Activated naive CD8-positive, alpha-beta T cell treated with anti-CD3 and anti-CD28 coated beads for 36 hours (primary cell): ENCODE measurements at places on chromosomes 4 and X. TPM values are rescaled to one million over a fixed set of nuclear protein-coding genes. Genes with fewer than 3 reads are reported as not detected.

The ETDA gene
- not detected for total RNA-seq

GRCh38 chr4:20615486-20616260, 84.6 kb upstream of the PACRGL start:
- no peak for DNase-seq

The MAGEA2 gene
- total RNA-seq = not detected

The MGARP gene
- 0.38 TPM for total RNA-seq

GRCh38 chr4:13403326-13403725, 80.8 kb downstream of the RAB28 start:
- DNase-seq = no peak

- no peak for DNase-seq
Observed at GRCh38 chr4:108013955-108014354, 24.3 kb downstream of the HADH start.

The TMSB15C gene
- 2.5 TPM for total RNA-seq

DNA sequence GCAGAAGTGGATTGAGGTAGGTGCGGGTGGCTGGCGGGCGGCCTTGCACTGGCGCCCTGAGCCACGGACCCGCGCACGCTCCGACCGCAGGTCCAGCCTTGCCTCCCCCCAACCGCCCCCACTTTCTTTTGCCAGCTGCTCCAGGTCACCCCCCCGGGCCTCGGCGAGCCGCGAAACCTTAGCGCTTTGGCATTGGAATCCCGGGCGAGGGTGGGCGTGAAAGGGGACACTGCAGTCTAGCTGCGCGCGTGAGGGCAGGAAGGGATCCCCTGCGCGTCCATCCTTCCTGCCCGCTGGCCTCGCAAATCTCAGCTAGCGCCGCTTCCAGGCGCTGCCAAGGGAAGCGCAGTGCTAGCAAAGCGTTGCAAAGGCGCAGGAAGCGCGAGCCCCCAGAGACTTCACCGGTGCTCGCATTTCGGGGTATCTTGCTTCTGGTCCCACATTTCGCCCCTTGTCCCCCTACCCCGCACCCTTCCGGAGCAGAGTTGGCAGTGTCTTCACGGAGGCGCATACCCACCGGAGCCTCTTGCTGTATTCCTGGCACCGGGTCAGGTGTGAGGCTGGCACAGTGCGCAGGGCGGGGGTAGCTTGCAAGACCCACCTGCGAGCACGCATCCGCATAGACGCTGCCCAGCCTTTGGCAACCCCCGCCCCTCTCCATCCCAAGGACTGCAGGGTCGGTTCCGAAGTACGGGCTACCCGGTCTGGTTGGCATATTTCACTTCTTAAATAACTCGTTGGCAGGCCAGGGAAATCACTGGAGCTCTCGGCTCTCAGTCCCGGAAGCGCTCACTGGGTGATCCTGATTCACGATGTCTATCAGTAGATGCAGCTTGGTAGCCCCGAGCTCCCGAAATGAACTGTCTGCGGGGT, 104.4 kb downstream of the UCHL1 start:
- no peak for DNase-seq

DNA sequence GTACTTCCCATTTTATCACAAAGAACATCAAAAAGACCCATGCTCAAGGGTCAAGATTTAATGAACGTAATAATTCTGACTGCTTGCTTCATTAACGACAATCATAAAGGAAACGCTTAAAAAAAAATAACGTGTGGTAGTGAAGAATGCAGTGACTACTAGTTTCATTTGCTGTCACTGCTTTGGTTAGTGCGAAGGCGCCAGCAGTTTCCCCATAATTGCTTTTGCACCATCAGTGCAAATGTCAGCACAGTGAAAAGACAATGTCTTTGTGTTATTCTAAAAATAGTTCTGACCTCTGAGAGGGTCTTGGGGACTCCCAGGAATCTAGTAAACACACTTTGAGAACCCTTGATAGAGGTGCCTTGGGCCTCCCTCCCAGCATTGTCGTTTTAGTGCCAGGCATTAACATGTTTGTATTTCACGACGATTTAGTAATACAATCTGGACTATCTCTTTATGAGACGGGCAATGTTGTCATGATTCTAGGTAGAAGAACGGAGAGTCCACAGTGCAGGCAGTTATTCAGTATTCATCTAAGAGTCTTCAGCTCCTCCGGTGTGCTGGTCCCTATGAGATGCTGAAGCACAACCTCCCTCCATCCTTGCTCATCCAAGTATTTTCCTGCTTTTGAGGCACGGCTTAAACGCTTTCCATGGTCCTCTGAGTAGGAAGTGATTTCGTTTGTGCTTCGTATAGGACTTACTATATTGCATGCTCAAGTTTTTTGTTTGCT, 71.0 kb downstream of the AFF1 start:
- DNase-seq = peak; percentile 36

GRCh38 chrX:65679071-65679540, 11.7 kb downstream of the MSN start:
- DNase-seq = no peak

- DNase-seq = no peak
Observed at GRCh38 chrX:119948381-119948780, 4.8 kb upstream of the NKAP start.

DNA sequence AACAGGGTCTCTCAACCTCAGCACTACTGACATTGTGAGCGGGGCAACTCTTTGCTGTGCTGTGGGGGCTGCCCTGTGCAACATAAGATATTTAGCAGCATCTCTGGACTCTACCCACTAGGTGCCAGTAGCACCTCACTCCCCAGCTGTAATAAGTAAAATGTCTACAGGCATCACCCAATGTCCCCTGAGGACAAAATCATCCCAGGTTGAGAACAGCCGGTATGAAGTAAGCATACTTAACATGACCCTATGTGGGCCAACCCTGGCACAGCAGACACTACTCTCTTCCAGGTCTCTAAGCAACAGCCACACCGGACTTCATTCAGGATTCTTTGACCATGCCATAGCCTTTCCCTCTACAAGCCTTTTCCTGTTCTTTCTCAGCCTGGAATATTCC, 10.5 kb upstream of the MGST2 start:
- peak; percentile 11 for DNase-seq

The PROM1 gene
- total RNA-seq = 0.34 TPM

DNA sequence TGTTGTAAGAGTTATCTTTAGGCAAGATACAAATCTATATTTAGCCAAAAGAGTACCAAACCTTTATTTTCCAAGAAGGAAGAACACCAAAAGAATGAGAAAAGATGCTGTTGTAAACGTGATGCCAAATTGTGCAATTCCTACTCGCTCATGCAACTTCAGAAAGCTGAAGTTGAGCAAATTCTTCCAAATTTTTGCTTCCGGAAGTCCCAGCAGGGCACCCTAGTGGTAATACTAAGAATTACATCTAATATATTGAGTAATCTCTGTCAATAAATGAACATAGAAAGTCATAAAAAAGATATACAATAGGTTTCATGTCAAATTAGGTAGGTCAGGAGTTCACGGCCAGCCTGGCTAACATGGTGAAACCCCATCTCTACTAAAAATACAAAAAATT, 36.0 kb upstream of the SMARCAD1 start:
- DNase-seq = no peak

The AFF2 gene
- 1.4 TPM for total RNA-seq
